NCI-H1092 (cell line): ENCODE measurements at places on chromosomes 2 and 18.

DNA sequence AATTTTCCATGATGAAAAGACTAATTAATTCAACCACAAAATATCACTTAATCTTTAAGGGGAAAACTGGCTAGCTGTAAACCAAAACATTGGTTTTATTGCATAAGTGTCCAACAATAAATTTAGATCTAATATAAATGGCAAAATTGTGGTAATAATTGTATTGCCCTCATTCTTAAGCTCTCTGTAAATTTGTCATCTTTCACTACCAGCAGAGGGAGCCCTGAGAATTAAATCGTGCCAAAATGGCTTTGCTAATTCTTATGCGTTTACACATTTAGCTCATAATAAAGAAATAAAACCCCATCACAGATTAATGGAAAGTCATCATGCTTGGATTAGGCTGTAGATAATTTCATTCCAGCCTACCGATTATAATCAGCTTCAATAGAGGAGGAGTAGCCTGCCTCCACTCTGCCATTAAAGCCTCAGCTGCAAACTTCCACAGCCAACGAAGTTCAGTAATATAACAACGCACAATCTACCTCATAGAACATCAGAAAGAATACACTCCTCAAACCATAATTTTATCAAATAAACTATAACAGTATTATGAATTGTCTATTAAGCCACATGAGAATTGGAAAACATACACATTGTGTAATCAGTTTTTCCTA, 70.0 kb upstream of the ATP5MC3 start:
- no peak for DNase-seq

DNA sequence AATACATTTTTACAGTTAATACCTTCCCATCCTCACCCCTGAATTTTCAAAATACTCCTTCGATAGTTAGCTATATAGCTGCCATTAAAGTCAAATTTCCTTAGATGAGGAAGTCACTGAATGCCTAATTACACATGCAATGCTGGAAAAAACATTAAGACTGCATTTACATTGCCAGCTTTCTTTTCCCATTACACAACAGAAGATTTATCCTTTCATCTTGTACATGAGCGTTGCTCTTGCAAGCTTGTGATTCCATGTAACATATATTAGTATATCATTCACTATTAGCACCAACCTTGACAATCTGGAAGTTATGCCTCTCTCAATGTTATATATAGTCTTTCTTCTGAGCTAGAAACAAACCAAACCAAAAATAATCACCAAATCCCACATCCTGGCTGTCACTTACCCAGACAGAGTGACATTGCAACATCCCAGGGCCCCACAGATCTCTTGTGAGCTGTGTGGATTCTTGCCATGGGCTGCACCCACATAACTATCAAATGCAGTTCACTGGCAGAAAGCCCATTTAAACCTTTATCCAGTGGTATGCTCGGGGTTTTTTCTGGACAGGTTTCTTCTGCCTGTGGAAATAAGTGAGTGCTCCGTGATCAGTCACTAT, 79.2 kb upstream of the PAPOLG start:
- DNase-seq: no peak

DNA sequence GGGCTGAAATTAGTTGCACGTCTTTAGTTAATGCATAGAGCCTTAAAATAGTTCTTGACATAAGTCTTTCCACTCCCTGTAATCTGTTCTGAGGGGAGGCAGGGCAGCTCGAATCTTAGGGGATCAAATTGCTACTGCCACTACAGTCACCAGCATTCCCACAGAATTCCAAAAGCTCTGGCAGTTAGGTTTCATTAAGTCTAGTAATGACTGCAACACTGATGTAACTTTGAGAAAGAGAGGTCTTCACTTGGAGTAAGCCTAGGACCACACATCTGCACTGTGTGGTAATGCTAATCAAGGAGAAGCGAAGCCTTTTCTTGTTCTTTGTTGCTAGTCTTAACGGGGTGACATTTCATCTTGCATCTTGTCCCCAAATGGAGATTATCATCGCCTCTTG, 19.3 kb upstream of the NCK2 start:
- no peak for DNase-seq

GRCh38 chr2:10402062-10402585, 46.0 kb downstream of the ODC1 start:
- no peak for DNase-seq

- DNase-seq: no peak
Observed at GRCh38 chr2:68216454-68217310, 35.6 kb downstream of the PPP3R1 start.

GRCh38 chr2:240155048-240155744, 14.7 kb upstream of the OTOS start:
- DNase-seq: no peak

- DNase-seq: no peak
Observed at GRCh38 chr18:49685231-49685942, 123.5 kb downstream of the LIPG start.

DNA sequence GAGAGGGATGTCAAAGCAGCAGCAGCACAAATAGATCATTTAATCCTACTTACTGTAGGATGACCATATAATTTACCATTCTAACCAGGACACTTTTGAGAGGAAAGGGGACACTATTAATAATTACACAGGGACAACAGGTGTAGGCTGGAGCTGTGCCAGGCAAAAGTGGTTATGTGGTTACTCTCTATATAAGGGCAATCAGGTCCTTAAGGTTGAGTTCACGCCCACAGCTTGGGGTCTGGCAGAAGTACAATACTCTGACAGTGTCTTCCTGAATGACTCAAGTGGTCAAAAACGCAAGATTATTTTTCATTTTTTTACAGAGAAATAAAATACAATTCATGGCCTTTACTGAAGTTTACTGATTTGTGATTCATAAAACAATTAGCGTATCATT, 2.8 kb downstream of the PREPL start:
- no peak for DNase-seq

- DNase-seq: no peak
Observed at GRCh38 chr2:9752441-9753275, 90.6 kb upstream of the TAF1B start.

DNA sequence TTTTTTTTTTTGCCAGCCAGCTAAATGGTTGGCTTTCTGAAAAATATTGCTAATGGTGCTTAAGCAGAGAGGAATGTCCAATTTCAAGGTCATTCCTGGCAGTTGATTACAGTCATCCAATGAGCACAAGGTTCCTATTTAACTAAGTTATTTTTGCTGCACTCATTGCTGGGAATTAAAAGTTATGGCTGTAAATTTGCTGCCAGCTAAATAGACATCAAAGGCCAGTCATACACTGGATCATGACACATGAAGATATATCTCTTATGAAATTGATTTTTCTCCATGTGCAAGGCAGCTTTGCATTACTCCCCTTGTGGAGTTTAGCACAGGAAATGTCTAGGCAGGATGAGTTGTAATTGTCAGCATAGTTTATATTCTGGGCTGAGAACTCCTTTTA, 1898.4 kb upstream of the CELF4 start:
- DNase-seq: no peak

- no peak for DNase-seq
Observed at GRCh38 chr2:23510471-23510870, 125.5 kb downstream of the KLHL29 start.

GRCh38 chr2:204982303-204982702, 437.0 kb downstream of the PARD3B start:
- DNase-seq: no peak

DNA sequence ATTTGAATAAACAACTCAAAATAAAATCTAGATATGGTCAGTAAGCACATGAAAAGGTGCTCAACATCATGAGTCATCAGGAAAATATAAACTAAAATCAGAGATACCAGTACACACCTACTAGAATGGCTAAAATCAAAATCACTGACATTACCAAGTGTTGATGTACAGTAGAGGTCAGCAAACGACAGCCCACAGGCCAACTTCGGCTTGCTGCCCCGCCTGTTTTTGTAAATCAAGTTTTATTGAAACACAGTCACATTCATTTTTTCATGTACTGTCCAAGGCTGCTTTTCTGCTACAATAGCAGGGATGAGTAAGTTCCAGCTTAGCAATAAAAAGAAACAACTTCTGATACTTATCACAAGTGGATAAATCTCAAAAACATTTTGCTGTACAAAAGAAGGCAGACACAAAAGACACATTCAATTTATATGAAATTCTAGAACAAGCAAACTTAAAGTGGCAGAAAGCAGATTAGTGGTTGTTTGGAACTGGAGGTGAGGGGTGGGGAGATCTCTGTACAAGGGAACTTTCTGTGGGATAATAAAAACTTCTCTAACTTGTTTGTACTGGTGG, 32.1 kb downstream of the TRAK2 start:
- DNase-seq: no peak

GRCh38 chr2:106764614-106765013, 121.4 kb downstream of the ST6GAL2 start:
- DNase-seq: no peak
